ENCODE measurements at places on chromosomes 5 and 9.
A peak's percentile ranks its signal among the peaks of the same experiment; 100 is the strongest.

GRCh38 chr5:36105819-36106218 is 39.1 kb upstream of the UGT3A2 start:
- DNase-seq: no peak

GRCh38 chr9:1207686-1208085 is 157.5 kb downstream of the DMRT2 start:
- DNase-seq: no peak

DNA sequence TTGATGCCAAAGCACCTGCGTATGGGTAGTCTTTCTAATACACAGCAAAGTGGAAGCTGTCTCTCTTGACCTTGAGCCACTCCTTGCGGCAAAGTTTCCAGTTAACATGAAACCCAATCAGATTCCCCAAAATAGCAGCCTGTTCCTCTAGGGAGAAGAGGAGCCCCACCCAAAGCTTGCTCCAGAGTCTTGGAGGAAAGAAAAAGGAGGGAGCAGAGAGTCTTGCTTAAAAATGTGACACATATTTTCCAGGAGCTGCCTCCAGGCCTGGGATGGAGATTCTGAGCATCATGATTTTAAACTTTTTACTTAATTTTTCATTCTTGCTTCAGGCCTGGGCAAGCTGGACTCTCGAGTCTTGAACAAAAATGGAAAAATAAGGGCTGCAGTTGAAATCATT is 223.5 kb upstream of the TNC start:
- DNase-seq: peak; percentile 64

DNA sequence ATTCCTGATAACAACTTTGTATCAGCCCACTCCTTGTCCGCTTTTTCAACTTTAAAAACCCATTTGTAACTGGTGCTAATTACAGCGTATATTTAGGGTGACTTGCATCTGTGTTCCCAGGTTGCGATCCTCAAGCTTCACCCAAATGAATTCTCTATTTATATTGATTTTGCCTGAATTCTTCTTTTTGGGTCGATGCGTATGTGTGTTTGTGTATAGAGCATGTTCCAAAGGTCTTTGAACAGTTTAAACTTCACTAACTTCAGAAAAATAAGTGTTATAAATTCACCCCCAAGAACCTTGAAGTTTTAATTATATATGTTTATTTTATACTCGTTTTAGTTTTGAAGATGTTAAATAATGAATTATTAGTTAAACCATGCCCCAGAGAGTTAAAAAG is 16.1 kb upstream of the SPATA31D4 start:
- DNase-seq: no peak

- peak; percentile 91 for DNase-seq
These were observed 114.9 kb upstream of the NFIB start for GRCh38 chr9:14428781-14429230.

DNA sequence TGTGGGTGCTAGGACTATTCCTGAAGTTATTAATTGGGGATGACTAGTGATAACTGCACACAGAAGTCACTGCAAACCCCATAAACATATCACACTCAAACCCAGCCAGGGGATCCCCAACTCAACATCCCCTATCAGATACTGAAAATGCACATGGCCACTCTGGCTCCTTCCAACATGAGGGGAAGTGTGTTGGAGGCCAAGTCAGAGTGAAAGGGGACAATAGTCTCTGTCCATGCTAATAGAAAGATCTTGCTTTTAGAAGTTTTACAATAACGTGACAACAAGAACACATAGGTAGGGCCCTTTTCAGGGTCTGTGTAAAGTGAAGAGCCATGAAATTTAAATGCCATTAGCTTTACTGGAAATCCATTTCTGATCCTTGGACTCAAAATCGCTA is 98.8 kb upstream of the SEMA6A start:
- DNase-seq: no peak

DNA sequence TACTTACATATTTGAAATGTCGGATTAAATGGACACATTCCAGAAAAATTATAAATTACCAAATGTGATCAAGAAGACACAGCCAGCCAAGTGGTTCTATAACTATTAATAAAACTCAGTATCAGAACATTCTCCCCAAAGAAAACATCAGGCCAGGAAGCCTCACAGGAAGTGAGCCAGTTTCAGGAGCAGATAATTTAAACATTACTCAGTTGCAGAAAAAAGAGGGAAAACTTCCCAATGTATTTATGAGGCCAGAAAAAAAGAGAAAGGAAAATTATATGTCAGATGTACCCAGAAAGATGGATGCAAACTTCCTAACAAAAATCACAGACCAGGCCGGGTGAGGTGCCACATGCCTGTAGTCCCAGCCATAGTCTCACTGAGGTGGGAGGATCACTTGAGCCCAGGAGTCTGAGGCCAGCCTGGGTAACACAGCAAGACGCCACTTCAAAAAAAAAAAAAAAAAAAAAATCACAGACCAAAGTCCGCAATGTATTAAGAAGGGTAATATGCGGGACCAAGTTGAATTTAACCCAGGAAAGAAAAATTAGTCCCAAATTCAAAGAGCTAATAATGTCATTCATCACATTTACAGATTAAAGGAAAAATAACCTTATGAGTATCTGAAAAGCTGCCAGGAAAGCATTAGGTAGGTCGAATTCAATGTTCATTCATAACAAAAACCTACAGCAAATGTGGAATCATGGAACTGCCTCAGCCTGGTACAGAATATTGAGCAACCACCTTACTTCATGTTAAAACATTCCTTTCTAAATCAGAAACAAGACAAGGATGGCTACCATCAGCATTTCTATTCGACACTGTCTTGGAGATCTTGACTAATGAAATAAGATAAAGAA is 37.2 kb upstream of the NRARP start:
- no peak for DNase-seq

DNA sequence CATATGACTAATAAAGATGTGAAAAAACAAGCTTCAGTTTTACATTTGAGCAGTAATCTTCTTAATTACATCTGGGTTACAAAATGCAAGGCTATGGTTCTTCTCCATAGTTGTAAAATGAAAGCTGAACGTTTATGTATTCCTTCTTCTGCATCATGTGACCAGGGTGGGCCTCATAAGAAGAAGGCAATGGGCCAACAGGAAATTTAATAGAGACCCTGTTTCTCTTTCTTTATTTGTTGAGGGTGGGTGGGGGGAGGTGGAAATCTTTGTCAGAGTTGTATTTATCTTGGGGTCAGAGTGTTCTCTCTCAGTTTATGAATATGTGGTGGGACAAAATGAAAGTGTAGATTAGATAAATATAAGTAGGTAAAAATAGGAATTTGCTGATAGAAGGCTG is 418.8 kb downstream of the TLE4 start:
- DNase-seq: no peak

- DNase-seq: no peak
These were observed 157.2 kb downstream of the MELK start for GRCh38 chr9:36729906-36730305.

DNA sequence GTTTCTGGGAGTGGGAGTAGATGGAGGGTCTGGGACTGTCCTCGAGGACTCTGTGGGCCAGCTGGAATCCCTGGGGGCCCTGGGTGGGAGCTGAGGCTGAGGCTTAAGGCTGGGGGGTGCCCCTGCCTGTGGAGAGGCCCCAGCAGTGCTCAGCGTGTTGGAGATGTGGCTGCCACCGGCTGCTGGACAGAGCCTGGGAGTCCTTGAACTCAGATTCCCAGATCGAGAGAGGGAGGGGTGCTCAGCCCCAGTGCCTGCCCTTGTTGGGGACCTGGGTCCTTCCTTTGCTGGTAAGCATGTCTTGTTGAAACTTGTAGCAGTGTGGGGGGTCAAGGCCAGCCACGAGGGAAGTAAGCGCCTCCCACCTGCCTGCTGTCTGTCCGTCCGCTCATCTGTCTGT is 10.7 kb downstream of the RXRA start:
- DNase-seq: no peak

DNA sequence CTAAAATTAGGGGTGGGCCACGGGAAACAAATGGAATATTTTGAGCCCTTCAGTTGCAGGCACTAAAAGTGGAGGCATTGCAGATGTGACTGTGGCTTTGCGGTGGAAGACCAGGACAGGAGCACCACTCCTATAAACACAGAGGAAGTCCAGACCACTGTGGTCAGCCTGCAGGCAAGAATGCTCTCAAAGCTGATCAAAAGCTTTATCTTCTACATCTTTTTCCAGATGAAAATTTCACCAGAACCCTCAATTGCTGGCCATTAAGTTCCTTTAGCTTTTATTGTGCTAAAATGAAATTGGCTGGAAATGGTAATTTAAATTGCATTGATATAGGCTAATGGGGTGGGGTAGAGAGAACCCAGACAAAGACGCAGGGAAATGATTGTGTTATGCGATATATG is 208.8 kb downstream of the ERCC6L2 start:
- no peak for DNase-seq

DNA sequence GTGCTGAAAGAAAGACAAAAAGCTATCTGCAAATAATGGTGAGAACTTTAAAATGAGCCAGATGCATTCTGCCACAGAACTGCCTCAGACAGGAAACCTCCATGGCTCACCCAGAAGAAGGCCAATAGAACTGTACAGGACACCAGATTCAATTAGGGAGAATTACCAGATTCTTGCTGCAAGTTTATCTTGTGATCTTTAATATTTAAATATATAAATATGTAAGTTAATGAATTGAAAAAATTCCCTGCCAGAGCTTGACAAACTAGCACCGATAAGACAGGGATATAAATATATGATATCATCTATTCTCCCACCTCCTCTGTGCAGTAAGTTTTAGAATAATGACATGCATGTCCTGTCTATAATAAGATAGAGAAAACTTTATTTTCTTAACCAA is 252.8 kb downstream of the PLK2 start:
- no peak for DNase-seq

GRCh38 chr5:78824831-78825281 is 160.3 kb downstream of the ARSB start:
- peak; percentile 84 for DNase-seq

DNA sequence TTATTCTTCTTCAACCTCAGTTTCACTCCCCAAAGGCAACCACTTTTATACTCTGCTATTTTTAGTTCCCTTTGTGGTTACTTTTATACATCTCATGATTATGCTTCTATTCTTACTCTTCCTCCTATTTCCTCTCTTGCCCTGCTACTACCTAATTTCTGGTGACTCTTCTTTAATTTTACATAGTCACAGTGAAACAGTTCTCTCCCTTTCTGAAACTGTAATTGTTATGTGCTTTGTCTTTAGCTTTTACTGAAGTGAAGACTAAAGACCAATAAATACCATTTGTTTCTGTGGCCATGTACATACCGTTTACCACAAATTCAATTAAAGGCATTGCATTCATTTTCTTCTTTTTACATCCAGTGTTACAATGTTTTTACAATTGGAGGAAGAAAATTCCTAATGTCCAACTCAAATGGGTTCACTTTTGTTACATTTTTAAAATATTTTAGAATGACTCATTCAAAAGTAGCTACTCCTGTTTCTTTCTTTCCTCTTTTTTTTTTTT is 410.6 kb downstream of the PSAT1 start:
- no peak for DNase-seq

GRCh38 chr5:176490301-176490700 is 42.1 kb downstream of the FAF2 start:
- DNase-seq: no peak

DNA sequence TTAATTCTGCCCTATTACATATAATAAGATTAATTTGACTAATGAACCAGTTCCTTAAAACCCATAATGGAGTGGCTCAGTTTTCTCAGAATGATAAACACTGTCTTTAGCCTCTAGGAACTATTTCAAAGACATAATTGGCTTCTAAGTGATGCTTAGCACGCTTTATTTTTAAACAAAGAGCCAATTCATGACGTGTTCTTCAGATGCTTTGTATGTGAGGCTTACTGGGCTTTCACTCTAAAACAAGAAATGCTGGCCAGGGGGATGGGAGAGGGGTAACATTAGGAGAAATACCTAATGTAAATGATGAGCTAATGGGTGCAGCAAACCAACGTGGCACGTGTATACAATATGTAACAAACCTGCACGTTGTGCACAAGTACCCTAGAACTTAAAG is 7.6 kb upstream of the SFXN1 start:
- DNase-seq: no peak

DNA sequence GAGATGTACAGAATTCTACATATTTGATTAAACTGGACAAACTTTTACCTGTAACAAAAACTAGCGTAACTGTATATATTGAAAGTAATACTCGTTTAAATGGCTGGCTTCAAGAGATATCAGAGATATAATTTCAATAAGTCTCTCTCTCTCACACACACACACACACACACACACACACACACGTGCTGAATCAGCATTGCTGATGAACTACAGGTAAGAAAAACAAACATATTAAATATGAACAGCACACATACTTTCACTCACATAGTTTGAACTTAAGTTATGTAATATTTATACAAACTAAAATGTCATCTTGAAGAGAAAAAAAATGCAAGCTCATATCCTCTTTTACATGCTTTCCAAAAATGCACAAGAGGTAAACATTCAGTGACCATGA is 145.4 kb downstream of the BNC2 start:
- DNase-seq: no peak

DNA sequence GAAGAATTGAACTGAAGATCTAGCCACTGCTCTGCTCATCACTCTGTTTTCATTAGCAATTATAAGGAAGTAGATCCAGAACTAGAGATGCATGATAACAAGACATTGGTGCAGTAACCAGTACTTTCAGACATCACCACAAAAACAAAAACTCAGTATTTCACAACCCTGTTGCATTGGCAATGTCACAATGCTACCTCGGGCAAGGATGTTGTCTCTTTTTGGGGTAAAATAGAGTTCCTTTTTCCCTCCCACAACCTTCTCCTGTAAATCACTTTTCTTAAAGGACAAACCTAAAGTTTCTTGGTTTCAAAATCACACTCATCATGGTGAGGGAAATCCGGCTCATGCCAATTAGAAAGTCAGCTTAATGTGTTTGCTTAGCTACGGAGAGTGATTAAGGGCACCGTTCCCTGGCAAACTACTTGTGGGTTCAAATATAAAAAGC is 420.1 kb upstream of the MEF2C start:
- DNase-seq: no peak

DNA sequence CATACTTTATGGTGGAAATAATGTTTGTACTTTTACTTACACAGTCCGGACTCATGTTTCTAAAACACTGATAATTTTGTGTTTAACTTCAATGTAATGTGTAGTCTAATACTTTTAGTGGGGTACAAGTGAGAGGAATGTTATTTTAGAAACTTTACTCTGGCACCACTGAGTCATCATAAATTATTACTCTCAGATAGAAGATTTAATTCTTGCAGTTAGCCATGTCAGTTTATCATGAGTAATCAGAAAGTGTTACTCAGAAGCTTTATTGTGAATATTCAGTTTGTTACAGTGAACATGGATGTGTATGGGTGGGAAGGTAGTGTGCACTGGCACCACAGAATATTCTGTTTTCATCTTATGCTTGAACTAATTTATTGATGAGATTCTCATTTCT is 20.0 kb downstream of the OGN start:
- DNase-seq: no peak

DNA sequence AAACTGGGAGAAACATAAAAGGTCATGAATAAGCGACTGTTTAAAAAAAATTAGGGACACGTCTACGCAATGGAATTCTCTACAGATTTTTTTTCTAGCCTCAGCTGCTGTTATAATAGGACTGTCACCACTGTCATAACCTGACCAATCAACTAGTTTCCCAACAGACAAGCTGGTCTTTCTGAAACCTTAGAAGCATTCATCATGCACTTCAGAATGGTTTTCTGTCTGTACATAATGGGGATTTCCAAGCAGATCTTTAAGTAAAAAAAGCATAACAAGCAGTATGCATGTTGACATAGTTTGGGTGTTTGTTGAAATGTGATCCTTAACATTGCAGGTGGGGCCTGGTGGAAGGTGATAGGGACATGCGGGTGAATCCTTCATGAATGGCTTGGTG is 58.3 kb upstream of the SEMA6A start:
- no peak for DNase-seq

- DNase-seq: no peak
These were observed 80.3 kb downstream of the BOD1 start for GRCh38 chr5:173535976-173536639.

- DNase-seq: no peak
These were observed 267.7 kb upstream of the SMARCA2 start for GRCh38 chr9:1747417-1747967.

All from muscle of arm (tissue), 14 donors.